ENCODE measurements at places on chromosomes 2 and 18.

- no peak for DNase-seq
Measured at GRCh38 chr2:150012986-150013385, 425.4 kb upstream of the MMADHC start.

GRCh38 chr18:2787225-2787624, 59.6 kb upstream of the EMILIN2 start:
- DNase-seq = no peak

DNA sequence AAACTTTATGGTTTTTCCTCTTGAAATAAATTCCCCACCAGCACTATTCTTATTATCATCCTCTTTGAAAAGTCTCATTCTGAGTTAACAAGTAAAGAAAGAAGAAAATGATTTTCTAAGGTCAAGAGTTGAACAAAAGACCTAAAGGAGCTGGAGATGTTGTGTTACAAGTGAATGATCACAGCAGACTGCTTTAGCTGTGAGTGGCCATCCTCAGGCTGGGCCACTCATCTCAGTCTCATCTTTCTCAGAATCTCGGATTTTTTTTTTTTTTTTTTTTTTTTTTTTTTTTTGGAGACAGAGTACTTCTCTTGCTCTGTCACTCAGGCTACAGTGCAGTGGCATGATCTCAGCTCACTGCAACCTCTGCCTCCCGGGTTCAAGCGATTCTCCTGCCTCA, 133.3 kb downstream of the CDH2 start:
- DNase-seq = no peak

- no peak for DNase-seq
Measured at GRCh38 chr18:2907550-2908135, 60.8 kb downstream of the EMILIN2 start.

DNA sequence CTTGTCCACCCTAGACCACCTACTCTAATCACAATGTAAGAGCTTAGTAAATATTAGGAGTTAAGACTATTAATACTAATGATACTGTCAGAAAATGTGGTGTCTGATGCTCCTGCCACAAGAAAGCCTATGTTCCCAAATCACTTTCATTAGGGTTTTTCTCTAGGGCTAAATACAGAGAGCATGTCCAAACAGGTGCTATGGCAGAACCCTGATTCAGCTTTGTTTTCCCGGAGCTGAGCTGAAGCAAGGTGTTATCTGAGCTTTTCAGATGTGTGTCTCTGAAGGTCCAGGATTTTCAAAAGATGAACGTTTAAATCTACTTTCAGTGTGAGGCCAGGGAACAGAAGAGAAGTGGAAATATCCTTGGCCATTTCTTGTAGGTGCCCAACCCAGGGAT, 40.6 kb downstream of the CPO start:
- no peak for DNase-seq

- no peak for DNase-seq
Measured at GRCh38 chr2:135948642-135949355, 36.6 kb downstream of the DARS1 start.

GRCh38 chr18:41973983-41974382, 18.9 kb downstream of the PIK3C3 start:
- no peak for DNase-seq

GRCh38 chr18:59041819-59042815, 97.6 kb upstream of the SEC11C start:
- no peak for DNase-seq

DNA sequence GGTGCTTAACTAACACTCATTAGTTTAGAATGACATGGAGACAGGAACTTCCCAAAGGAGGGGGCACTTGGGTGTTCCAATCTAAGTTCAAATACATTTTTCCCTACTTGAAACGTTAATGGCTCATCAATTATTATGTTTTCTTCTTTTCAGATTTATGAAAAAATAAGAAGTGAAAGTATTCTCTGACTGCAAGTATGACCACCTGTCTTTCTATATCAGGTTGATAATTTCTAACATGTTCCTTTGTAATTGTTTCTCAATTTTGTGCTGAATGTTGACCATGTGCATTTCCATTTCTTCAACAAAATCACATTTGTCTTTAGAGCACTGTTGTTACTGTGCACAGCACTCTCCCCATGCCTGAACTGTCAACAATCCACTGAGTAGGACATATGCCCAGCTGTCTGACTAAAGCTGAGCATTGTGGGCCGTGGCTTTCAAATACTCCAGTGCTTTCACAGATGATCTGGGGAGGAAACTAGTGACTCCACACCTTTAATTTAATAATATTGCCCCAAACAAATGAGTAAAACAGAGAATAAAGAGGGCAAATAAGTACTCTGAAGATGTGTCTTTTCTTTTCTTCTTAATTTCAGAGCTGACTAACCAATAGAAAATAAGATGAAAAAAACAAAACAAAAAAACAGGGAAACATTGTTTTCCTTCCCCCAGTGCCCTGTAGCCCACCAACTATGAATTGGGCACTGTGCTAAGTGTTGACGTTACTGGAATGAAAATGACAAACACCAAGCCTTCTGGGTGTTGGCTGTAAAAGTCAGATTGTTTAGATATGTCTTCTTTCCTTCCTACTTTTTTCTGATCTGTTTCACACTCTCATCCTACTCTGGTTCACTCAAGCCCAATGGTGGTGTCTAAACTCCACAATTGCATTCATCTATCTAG, 16.0 kb downstream of the LANCL1 start:
- no peak for DNase-seq

DNA sequence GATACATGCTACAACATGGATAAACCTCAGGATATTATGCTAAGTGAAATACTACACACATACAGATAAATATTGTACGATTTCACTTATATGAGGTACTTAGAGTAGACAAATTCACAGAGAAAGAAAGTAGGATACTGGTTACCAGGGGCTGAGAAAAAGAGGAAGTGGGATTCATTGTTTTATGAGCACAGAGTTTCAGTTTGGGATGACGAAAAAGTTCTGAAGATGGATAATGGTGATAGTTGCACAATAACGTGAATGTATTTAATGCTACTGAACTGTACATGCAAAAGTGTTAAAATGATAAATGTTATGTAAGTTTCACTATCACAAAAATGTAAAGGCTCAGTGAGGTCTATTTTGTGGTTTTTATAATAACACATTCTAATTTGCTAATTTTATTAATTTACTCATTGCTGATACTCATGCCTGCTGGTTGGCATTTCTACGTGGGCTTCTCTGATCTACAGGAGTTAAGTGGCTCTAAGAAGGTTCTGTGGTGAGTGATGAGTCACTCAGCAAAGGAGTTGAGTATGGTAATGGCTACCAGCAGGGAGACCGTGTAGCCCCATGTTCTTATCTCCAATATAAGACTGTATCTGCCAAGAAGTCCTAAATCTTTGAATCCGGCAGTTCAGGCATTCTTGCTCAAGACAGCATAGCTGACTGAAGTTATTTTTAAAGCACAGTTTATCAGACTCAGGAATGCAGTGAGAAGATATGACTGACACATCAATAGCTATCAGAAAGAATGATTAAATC, 41.1 kb downstream of the UPP2 start:
- DNase-seq = no peak

GRCh38 chr2:78065366-78065765, 543.2 kb upstream of the LRRTM4 start:
- no peak for DNase-seq

GRCh38 chr18:32542221-32542798, 71.6 kb upstream of the GAREM1 start:
- DNase-seq = no peak

- DNase-seq = no peak
Measured at GRCh38 chr2:41626936-41627335, 420.9 kb upstream of the PKDCC start.

- no peak for DNase-seq
Measured at GRCh38 chr2:160278101-160278878, 78.2 kb upstream of the ITGB6 start.

DNA sequence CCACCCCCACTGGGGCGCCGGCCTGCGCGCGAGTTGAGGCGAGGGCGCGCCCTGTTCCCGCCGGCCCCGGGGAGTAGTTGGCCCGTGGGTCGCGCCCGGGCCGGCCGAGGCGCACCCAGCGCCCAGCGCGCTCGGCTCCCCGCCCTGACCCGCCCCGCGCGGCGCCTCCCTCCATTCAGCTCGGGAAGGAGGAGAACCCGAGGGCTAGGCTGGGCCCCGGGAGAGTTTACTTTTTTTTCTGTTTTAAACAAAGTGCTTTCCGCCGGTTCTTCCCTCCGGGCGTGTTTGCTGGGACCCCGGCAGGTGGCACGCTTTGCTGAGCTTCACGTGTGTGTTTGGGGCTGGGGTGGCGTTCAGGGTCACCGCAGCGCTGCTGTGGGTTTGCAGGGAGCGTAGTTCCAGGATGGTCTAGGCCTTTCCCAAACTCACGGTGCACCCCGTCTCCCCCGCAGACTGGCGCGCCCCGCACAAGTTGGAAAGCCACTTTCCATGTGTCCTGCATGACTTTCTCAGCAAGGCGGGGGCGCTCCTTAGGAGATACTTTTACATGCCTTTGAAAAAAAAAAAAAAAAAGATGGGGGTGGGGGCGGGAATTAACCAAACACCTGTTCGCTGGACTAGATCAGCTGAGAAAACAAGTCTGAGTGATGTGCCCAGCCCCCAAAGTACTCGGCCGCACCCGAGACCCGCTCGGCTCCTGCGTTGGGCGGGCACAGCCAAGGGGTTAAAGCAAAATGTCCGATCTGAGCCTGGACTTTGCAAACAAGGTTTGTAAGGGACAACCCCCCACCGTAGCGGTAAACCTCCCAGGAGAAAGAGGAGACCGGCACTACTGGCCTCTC, 825 bp downstream of the ITGA6 start:
- DNase-seq = peak; percentile 41

GRCh38 chr2:12637754-12638153, 79.0 kb upstream of the TRIB2 start:
- no peak for DNase-seq

DNA sequence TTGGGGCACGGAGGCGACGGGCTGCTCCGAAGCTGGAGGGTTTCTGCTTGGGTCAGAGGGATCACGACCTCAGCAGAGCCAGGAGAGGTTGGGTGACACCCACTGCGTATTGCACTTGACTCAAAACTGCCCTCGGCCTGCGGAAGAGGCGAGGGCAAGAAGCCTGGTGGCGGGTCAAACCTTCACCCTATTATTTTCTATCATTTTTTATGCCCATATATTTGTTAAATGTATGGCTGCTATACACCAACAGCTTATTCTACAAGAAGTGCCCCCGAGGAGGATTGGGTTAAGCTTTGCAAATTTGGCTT, 12.6 kb upstream of the SATB2 start:
- DNase-seq = no peak

DNA sequence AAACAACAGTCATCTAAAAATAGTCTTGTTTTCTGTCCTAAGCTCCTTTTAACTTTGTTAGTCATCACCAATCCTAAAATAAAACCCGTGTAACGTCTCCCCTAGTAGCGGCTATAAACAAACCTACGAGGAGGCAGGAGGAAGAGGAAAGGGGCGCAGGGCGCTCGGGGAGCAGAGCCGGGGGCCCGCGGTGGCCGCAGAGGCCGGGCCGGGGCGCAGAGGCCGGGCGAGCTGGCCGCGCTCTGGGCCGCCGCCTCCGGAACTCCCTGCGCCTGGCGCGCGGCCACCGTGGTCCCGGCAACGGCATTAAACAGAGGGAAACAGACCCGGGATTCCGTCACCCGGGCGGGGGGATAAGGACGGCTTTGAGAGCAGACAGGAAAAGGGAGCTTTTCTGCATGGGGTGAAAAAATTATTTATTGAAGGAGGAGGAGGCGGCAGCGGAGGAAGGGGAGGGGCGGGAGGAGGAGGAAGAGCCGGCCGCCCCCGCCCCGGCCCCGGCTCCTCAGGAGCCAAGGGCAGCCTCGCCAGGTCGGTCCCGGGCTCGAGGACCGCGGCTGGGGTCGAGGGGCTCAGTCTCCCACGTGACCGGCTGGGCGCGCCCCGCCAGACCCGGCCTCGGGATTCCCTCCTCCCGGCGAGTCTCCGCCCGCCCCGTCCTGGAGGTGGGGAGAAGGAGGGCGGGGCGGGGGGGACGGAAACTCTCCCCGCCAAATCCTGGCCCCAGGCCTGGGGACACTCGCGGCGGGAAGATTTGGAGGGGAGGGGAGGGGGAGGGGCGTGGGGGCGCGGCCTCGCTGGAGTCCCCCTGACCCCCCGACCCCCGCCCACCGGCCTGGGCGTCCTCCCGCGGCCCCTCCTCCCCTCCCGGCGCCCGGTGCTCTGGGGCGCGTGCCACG, 1.8 kb upstream of the NFATC1 start:
- DNase-seq = no peak

GRCh38 chr2:102289129-102289528, 22.2 kb upstream of the IL1RL1 start:
- no peak for DNase-seq

Data from stimulated activated CD4-positive, alpha-beta T cell treated with anti-CD3 and anti-CD28 coated beads, TNF-alpha, amount 100 ng/mL, for 1 hour (primary cell).